HuH-7.5 (cell line): ENCODE measurements at places on chromosomes 7 and 10.

- DNase-seq = no peak
These were observed 619.6 kb downstream of the PARD3 start for GRCh38 chr10:34195364-34196057.

DNA sequence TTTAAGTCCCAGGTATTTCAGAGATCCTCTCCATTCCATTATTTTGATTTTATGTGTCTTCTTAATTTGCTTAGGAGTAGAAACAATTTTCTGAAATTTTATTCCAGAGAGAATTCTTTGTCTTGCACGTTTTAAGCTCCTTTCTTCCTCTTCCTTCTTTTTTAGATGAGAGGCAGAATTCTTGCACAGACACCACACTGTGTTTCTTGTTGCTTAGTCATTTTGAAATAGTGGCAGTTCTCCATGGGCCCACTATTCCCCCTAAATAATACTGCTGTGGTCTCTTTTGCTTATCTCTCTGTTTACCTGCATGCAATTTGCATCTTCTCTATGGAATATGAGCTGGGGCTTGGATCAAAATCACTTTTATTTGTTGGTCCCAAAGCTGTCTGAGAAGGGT lies 54.3 kb upstream of the WAC start:
- no peak for DNase-seq

DNA sequence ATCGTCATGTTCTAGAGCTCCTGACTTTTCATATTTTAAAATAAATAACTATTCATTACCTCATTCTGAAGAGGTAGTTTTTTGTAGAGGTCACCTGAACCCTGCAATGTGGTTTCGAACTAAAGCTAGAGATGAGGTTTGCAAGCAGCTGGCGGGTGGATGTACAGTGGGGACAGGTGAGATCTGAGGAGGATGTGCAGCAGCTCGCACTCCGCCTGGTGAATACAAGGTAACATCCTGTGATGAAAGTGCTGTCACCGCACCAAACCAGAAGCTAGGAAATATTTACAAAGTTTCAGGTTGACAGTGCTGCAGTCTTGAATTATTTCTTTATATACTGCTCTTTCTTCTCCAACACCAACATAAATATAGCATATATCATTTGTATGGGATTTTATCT lies 26.5 kb downstream of the NDUFB2 start:
- no peak for DNase-seq

DNA sequence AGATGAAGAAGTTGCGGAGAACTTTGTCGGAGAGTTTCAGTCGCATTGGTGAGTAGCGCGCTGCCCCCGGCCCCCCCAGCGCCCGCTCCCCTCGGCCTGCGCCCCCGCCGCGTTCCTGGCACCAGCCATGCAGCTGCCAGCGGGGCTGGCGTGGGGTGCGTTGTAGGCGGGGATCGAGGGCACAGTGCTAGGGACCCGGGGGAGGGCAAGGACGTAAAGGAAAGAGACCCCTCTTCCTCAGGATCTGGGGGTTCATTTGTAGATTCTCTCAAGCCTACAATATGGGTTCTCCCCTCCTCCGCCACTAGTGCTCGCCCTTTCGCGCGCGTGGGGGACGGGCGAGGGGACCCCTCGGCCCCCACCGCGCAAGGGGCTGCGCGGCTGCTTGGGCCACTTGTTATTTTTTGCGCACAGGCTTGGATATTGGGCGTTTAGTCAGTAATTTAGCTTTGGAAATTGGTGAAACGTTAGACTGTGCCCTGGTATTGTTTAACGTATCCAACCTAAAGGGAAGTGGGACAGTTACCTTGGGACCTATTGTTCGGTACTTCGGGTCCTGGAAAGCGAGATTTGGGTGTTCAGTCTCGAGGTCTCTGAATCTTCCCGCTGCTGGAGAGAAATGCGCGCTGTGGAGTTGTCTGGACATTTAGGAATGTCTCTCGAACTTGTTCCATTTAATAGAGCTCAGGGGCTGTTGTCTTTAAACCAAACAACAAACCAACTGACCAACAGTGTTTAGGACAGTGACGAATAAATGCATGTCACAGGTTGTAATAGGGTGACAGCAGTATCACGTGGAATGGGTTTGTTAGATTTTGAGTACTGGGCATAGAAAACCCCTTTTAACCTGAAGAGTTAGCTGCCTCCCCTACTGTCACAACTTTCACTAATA lies 796 bp downstream of the CDK14 start:
- peak; percentile 30 for DNase-seq

DNA sequence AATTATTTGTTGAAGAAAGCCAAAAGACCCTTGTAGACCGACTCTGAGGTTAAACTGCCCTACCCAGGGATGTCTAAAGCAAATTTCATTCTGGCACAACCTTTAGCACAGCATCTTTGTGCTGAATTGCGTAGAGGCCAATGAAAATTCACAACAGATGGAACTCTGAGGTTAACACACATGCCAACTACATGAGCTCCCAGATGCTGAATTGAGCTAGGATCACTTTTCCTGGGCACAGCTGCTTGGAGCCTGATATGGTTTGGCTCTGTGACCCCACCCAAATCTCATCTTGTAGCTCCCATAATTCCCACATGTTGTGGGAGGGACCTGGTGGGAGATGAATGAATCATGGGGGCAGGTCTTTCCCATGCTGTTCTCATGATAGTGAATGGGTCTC lies 158.0 kb upstream of the PTN start:
- no peak for DNase-seq

- no peak for DNase-seq
These were observed 78.1 kb upstream of the VWDE start for GRCh38 chr7:12481722-12482121.

- no peak for DNase-seq
These were observed 60.1 kb upstream of the CARD11 start for GRCh38 chr7:3103614-3104398.

GRCh38 chr10:117169480-117169879 lies 27.8 kb upstream of the KCNK18 start:
- DNase-seq = no peak

GRCh38 chr7:128003787-128004186 lies 27.4 kb downstream of the LRRC4 start:
- DNase-seq = no peak

DNA sequence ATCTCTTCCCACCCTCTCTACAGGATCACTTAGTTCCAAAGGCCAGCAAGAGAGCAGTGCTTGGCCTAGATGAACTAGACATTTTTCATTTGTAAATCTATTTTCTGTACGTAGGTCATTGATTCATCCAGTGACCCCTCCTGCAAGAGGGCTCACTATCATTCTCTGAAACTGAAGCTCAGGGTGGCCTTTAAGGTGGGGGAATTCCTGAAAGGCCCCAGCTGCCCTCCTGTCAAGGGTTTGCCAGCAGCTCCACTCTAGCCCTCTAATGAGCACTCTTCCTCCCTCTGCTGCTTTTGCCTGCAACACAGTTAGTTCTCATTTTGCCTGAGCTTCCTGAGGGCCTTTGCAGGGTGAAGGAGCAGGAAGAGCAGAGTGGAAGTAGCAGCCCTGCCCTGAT lies 41.2 kb downstream of the LRRC18 start:
- no peak for DNase-seq

DNA sequence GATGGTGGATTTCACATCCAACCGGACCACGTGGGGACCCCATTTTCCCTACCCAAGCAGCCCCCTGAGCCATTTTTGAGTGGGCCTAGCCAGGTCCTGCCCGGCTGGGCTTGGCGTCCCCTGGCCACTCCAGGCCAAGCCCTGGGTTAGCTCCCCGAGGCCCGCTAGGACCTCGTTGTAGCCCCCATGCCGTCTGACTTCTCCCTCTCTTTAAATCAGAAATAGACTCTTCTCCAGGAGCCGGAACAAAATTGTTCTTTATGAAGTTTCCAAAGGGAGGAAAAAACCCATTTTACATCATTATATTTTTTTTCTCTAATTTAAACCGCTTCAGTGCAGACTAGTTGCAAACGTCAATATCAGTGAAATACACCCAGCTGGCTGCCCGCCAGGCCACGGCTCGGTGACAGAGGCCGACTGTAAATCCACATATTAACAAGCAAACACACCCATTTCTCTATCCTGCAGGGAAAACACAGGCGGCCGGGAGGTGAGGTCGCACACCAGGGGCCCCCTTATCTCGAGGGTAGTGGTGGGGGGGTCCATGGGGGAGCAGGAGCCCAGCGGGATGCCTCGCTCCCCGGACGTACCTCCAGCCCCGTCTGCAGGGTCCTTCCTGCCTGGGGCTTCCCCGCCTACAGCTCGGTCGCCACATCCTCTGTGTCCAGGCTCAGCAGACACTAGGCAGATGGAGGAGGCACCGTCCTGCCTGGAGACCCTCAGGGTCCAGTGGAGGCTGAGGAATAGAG lies 72.7 kb downstream of the ELFN1 start:
- peak; percentile 88 for DNase-seq

- DNase-seq = no peak
These were observed 94.1 kb downstream of the PFKFB3 start for GRCh38 chr10:6296828-6297251.

- no peak for DNase-seq
These were observed 23.6 kb downstream of the ASB15 start for GRCh38 chr7:123625254-123625653.

DNA sequence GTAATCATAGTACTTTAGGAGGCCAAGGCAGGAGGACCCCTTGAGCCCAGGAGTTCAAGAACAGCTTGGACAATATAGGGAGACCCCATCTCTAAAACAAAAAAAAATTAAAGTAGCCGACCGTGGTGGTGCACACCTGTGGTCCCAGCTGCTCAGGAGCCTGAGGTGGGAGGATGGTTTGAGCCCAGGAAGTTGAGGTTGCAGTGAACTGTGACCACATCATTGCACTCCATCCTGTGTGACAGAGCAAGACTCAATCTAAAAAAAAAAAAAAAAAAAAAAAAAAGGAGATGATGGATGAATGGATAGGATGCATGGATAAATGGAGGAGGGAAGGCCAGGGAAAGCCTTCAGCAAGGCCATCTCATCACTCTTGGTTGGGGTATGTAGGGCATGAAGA lies 33.4 kb upstream of the BMPR1A start:
- no peak for DNase-seq

DNA sequence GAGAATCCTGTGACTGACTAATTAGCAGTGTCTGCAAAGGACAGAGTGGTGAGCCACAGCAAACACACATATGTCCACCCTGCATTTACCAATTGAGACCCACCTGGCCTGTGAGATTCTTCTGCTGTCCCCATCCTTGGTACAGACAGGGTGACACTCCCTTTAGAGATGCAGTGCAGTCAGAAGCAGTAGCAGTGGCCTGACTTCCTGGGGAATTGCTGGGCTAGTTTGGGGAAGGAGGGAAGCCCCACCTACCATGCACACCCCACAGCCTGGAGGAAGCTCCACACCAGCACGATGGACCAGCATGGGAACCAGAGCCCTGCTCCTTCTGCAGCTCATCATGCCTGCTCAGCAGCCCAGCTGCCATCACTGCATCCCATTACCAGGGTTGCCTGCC lies 924.9 kb upstream of the ZNF722 start:
- no peak for DNase-seq

GRCh38 chr7:25843467-25843866 lies 308.5 kb upstream of the NFE2L3 start:
- DNase-seq = no peak

DNA sequence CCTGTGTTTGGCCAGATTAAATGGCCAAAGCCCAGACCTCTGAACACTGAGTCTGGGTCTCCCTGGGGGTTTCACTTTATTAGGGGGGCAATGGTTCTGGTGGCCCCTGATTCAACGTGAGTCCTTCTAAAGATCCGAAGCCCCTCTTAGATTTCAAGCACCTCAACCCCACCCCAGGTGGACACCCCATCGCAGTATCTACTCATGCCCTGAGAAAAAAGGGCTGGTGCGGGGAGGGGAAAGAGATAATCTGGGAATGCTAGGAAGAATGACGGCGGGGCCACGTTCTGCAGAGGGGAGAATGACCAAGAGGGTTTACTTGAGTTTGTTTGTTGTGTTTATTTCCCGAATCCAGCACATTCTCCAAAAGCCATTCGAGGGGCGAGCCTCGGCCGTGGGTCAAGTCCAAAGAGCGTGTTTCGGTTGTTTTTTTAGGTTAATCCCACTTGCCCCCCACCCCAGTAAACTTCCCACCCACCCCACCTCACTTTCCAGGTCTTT lies 832 bp downstream of the PDLIM1 start:
- peak; percentile 50 for DNase-seq

- DNase-seq = no peak
These were observed 133.5 kb upstream of the PRSS58 start for GRCh38 chr7:142391191-142391992.

- DNase-seq = no peak
These were observed 61.2 kb downstream of the CDCA7L start for GRCh38 chr7:21884496-21884895.

GRCh38 chr7:143892527-143893300 lies 9.3 kb downstream of the TCAF1 start:
- DNase-seq = no peak

GRCh38 chr10:128066870-128067382 lies 59.3 kb downstream of the MKI67 start:
- no peak for DNase-seq

DNA sequence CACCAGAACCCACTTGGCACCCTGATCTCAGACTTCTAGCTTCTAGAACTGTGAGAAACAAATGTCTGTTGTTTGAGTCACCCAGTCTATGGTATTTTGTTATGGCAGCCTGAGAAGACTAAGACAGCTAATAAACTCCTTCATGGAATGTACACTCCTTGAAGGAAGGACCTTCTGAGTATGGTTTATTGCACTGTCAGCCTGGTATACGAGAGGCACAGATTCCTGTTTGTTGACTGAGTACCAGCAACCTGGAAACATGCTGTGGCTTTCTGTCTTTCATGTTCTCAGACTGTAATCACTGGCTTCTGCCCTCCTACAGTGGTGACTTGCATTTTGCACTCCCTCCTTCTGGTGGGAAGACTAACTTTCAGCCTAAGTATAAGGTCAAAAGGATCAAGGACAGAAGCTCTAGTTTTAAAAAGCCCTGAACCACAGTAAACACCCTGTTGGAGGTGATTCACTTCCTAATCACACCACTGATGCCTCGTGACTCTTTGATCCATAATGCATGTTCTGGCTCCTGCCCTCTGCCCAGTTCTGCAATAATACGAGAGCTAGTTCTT lies 319.0 kb upstream of the NPSR1 start:
- DNase-seq = no peak

GRCh38 chr10:70832852-70833528 lies 17.2 kb downstream of the SGPL1 start:
- no peak for DNase-seq

- DNase-seq = no peak
These were observed 12.2 kb downstream of the PTN start for GRCh38 chr7:137331378-137331777.

DNA sequence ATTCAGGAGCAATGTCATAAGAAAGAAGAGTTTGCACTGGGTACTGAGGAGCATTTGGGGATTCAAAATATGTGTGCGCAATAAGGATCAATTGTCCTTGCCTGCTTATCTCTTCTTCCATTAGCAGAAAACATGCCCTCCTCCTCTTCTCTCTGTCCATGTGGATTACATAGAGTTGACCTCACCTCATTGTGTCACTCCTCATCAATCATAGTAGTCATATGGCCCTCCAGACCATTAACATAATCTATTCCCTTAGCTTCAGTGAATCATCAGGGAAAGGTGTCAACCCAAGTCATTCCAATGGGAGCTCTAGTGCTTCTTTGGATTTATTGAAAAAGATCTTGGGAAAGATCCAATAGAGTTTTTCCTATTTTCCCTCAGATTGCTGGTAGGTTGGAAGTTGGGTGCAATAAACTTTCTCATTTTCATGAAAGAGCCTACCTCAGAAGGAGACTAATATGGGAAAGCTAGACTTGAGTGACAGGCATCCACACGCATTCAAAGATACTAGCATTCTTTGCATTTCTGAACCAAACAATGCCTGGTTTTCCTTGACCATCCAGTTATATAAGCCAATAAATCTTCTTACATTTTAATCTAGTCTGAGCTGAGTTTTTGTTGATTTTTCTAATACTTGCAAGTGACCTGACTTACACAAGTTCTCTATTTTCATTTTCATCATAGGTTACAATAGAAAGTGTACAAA lies 71.5 kb upstream of the FAM13C start:
- DNase-seq = no peak

- DNase-seq = peak; percentile 59
These were observed 47.9 kb downstream of the MKI67 start for GRCh38 chr10:128078136-128078969.
